PC-9 (cell line): ENCODE measurements at places on chromosomes 5 and 9.

DNA sequence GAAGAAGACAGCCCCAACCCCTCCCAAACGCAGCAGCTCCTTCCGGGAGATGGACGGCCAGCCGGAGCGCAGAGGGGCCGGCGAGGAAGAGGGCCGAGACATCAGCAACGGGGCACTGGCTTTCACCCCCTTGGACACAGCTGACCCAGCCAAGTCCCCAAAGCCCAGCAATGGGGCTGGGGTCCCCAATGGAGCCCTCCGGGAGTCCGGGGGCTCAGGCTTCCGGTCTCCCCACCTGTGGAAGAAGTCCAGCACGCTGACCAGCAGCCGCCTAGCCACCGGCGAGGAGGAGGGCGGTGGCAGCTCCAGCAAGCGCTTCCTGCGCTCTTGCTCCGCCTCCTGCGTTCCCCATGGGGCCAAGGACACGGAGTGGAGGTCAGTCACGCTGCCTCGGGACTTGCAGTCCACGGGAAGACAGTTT, 12.5 kb downstream of the QRFP start:
- no peak for DNase-seq

GRCh38 chr9:124242331-124243194, 15.2 kb upstream of the NEK6 start:
- no peak for DNase-seq

DNA sequence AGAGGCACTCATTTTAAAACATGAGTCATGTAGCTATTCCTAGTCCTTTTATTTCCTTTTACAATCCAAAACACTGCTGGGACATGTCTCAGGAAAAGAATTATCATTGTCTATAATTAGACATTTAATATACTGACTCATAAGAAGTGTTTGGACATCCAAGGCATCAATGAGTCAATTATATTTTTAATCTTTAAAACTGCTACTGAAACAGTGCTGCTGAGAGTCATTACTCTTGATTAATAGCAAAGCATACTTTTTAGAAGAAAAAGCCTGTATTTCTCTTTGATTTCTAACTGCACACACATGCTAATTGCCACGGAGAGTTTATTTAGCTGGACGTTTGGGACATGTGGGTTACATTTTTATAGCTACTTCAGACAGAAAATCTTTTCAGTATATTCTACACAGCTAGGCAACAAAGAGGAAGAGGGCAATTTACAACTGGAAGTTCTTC, 1249.0 kb upstream of the CDH18 start:
- no peak for DNase-seq

DNA sequence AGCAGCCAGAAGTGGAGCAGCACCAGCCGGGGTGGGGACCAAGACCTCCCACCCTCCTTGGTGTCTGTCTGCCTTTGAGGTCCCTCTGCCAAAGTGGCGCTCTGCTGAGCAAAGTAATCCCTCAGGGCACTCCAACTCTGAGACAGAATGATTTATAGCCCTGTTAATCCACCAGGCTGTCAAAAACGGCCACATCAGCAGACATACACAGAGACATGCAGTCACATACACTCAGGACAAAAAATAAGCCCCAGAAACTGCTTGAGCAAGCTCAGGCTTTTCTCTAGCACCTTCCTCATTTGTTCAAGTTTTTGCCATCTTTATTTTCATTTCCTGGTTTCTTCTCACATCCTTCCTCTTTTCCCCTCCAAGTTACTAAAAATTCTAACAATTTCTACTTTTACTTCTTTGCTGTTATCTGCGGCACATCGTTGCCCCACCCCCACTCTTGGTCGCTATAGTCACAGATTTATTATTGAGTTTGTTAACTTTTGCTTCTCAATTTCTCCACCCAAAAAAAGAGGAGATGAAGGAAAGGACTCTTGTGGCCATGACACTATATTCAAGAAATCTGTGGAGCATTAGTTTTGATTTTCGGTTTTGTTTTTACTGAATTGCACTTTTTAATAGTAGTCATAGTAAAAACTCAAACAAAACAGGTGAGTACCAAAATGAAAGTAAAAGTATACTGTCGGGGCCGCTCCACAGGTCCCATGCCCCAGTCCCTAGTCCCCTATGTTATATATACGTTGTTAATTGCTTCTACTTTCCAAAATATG, 17.4 kb upstream of the ADRB2 start:
- DNase-seq = peak; percentile 40

DNA sequence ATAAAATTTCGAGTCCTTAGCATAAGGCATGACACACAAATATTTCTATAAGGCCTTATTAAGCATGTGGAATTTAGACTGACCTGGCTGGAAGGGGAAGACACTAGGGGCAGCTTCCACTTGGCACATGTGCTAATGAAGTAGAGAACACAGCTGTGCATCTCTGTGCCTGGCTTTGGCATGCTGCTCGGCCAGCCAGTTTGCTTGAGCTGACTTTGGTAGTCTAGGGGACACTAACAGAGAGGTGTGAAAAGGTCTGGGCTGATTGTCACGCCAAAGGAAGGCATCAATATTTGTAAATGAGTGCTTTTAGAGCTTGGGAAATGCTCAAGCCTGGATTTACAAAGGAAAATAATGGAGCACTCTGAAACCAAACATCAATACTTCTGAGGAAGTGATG, 723.7 kb downstream of the PRELID2 start:
- no peak for DNase-seq

- DNase-seq = peak; percentile 63
These were observed 289.4 kb upstream of the DAB2 start for GRCh38 chr5:39714036-39714698.

GRCh38 chr9:136728548-136729123, 14.1 kb downstream of the LCN10 start:
- peak; percentile 52 for DNase-seq

DNA sequence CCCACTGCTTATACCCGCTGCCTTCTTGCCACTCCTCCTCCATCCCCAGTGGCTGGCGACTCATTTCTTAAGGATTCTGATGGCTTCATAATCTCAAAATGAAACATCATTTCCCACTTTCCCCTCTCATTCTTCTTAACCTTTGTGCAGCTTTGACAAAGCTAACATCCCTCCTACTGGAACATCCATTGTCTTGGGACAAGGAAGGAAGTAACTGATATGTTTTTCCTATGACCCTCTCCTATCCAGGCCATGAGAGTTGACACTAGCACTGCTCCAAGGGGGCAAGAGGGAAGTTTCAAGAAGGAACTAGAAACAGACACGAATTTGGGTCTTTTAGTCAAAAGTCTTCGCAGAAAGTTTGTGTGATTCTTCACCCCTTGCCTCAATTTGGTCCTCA, 71.7 kb upstream of the SNX2 start:
- no peak for DNase-seq

GRCh38 chr9:125593581-125594222, 113.3 kb downstream of the MAPKAP1 start:
- DNase-seq = peak; percentile 62

DNA sequence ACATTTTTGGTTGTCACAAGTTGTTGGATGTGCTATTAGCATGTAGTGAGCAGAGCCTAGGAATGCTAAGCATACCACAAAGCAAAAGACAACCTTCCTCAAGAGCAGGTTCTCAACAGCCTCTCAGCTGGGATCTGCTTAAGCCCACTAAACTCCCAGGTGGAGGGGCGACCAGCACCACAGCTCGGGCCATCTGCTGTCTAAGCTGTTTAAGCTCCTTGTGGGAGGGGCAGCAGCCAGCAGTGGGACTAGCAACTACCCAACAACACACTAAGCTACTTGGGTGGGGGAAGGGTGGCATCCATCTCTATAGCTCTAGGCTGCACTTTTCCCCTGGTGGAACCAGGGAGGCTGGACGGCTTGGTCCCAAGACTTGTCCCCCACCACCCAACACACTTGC, 1052.7 kb upstream of the ARRDC3 start:
- no peak for DNase-seq

DNA sequence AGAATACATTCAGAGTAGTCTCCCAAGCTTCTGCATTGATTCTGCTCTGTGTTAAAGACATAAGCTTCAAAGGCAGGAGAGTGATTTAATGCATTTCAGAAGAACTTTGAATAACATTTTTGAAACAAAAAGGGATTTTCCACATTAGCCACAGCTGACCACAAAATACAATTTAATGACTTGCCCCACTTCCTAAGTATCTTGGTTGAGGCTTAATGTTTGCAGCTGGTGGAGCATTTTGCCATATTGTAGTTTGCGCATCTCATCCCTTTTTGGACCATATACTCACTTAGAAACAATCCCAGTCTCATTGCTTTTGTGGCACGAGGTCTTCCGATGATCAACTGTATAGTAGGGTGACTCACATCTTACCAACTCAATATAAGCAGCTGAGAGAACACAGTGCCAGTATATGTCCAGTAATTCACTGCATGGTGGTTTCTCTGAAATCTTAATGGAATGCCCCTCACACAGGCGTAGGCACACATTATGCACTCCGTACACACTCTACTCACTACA, 455.8 kb upstream of the PTGER4 start:
- DNase-seq = no peak

DNA sequence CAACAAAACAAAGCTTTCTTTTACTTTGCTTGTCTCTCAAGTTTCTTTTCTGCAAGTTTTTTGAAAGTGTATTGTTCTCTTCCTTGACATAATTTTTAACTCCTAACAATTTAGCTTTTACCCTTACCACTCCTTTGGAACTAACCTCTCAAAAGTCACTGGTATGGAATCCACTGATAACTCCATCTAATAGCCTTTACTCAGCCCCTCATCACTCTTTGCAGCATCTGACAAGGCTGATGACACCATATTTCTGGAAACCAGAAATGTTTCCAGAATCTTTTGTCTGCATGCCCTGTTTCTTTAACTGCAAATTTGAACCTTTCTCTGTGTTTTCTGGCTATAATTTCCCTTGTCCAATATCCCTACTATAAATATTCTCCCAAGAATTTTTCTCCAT, 46.5 kb downstream of the ZNF474 start:
- DNase-seq = no peak

GRCh38 chr9:2128618-2129017, 113.5 kb downstream of the SMARCA2 start:
- DNase-seq = no peak

- DNase-seq = no peak
These were observed 156.5 kb downstream of the PJA2 start for GRCh38 chr5:109253262-109253661.

GRCh38 chr9:96476591-96476990, 26.6 kb downstream of the HABP4 start:
- DNase-seq = no peak

- DNase-seq = no peak
These were observed 364.4 kb downstream of the GADD45G start for GRCh38 chr9:89969156-89969675.

DNA sequence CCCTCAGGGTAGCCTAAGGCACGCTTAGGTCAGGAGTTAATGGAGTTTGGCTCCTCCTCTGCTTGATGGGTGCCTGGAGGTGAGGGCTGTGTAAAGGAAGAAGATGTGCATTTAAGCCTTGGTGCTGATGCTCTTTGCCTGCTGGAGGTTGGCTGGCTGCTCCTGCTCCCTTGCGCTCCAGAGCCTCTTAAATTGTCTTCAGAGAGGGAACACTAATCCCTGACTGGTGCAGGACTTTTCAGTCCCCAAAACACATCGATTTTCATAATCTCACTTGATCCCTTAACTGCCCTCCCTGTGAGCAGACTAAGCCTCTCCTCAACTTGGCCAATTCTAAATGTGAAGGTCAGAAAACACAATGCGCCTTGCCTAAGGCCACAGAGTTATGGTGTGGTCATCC, 16.2 kb upstream of the TCOF1 start:
- DNase-seq = no peak

GRCh38 chr9:77423841-77424240, 224.3 kb downstream of the GNA14 start:
- no peak for DNase-seq

DNA sequence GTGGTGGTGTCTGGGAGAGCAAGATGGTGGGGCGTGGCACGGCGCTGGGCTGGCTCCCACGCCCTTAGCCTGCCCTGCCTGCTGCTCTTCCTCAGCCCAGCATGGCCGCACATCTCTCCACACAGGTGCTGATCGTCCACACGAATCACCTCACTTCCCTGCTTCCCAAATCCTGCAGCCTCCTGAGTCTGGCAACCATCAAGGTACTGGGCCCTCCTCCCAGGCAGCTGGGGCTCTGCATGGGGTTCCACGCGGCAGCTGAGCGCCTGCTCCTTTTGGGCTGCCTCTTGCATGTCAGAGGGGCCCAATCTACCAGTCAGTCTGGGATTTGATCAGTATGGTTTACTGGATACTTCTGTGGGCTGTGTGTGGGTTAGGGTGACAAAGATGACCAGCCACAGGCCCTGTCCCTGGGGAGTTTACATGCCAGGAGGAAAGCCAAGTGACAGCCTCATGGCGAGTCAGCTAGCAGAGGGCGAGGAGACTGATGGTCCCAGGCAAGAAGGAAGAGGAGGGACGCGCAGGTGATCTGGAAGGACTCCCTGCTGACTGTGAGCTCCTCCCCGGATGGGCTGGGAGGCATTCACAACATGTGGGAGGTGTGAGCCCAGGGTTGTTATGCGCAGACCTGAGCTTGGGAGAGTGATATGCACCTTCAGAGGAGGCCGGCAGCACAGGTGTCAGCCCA, 6.0 kb downstream of the LRSAM1 start:
- no peak for DNase-seq
